ENCODE measurements at places on chromosomes 7 and 10. TPM values are rescaled to one million over a fixed set of nuclear protein-coding genes. Genes with fewer than 3 reads are reported as not detected.

The NSUN6 gene
- total RNA-seq = 3.2 TPM

The CTAGE15 gene
- not detected for total RNA-seq

The NPS gene
- total RNA-seq = not detected

The CPN1 gene
- not detected for total RNA-seq

The C10orf71 gene
- total RNA-seq = not detected

The UPK3B gene
- total RNA-seq = not detected

The KNDC1 gene
- not detected for total RNA-seq

The KCNH2 gene
- 0.87 TPM for total RNA-seq

The SEC61G gene
- 345 TPM for total RNA-seq

The APBB1IP gene
- total RNA-seq = 0.47 TPM

The LIPN gene
- not detected for total RNA-seq

The AKR1C1 gene
- total RNA-seq = 0.15 TPM

The MUC12 gene
- total RNA-seq = not detected

The MRLN gene
- not detected for total RNA-seq

The GRM3 gene
- total RNA-seq = not detected

The VPS26A gene
- 55.7 TPM for total RNA-seq

The PTPN20 gene
- 0.39 TPM for total RNA-seq

The ERVW-1 gene
- total RNA-seq = not detected

The TMEM236 gene
- 0.48 TPM for total RNA-seq

The TMEM26 gene
- total RNA-seq = 2.9 TPM

The CDNF gene
- 5.8 TPM for total RNA-seq

The RBM20 gene
- total RNA-seq = 0.68 TPM

The PRKG1 gene
- 1.6 TPM for total RNA-seq

The CPA2 gene
- not detected for total RNA-seq
